ENCODE measurements at places on chromosomes 3 and 15.
A peak's percentile ranks its signal among the peaks of the same experiment; 100 is the strongest.

DNA sequence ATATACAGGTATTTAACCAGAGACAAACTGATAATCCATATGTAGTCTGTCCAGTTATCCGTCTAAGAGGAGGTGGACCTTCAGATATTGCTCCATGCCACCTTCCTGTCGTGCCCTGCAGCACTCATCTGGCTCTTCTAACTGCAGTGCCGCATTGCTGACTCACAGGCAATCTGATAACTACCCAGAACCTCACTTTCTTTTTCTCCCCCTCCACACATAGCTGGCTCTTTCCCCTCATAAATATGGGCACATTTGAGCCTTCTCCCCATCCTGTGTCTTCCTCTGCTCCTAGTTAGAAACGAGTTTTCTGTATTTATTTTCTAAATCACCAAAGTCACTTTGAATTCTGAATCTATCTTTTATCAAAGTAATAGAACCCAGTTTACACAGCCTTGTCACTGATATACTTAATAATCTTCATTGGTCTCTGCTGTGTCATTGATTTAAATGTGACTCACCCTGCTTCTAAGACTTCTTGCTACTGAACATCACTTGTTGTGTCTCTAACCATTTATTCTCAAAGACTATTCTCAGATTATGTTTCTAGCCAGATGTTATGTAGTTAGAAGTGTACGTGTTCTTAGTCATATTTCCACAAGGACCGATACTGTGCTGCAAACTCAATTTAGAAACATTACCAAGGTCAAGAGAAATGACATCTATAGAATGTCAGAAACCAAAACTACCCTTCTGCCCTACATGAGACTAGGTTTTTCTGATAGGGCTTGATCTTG, 17.4 kb upstream of the KCNMB2 start:
- DNase-seq = no peak

- DNase-seq = peak; percentile 13
These were observed 68.9 kb upstream of the WNT5A start for GRCh38 chr3:55555873-55556618.

DNA sequence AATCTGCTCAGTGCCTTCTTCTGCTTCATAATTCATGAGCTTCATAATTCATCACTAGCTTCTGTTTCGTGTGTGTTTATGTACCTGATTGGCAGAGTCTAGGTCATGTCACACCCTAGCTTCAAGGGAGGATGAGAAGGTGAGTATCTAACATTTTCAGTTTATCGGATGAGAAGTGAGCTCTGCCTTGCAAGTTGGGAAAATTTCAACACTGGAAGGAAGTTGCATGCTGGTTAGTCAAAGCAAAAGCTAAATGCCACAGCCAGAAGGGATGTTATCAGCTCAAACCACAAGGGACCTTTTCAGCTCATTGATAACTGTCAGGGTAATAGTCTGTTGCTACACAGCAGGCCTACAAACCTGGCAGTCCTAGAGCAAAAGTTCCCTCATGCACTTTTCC, 7.3 kb upstream of the TNFSF10 start:
- DNase-seq = peak; percentile 77

DNA sequence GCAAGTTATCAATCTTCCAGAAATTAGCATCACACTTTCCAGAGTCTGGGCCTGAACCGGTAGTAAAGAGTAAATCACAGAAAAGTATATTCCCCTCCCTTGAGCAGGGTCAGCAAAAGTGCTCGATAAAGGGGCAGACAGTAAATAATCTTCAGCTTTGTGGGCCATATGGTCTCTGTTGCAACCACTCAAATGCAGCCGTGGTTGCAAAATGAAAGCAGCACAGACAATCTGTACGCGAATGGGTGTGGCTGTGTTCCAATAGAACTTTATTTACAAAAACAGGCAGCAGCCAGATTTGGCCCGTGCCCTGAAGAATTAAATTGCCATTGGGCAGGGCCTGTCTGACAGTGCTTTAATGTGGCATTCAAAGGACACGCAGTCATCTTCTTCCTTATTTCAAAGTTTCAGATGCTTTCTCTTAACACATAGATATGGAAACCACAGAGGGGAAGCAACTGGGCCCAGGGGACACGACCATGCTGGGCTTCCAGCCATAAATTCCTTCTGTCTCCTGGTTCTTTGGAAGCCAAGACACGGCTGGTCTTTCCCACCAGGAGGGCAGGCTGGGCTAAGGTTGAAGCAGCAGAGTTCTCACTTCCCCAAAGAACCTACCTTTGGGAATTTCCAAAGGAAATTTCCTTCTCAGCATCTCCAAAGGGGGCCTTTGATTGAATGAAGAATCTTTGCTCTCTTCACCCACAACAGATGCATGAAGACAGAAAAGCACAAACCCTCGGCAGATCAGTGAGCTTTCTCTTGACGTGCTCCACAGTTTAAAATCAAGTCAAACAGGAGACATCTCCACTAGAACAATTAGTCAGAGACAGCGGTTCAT, 489.8 kb upstream of the PROK2 start:
- no peak for DNase-seq

DNA sequence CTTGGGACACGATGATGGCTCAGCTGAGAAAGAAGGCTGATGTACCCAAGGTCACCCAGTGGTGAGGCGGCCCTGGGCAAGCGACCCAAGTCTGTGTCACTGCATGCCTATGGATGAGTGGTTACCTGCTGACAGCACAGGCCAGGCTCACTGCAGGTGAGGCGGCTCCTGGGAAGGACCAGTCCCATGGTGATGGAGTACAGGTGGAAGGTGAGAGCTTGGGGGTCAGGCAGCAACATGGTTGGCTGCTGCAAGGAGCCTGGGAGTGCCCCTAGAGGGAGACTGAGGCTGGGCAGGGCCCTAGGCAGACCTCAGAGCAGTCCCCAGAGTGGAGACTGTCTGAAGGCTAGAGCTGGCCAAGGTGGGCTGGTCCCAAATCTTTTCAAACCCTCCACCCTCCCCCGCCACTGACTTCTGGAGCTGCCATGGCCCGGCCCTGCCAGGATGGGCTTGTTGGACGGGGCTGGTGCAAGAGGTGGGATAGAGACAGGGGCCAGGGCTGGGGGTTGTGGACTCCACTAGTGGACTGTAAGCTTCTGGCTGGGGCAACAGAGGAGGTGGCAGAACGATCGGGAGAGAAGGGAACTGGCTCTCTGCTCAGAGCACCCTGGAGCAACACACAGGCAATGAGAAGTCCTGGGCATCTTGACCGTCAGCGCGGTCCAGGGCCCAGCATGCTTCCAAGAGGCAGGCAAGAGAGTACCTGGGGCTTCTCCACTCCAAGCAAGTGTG, 72.5 kb upstream of the SLC6A11 start:
- DNase-seq = no peak

- DNase-seq = no peak
These were observed 20.1 kb downstream of the ZNF80 start for GRCh38 chr3:114217266-114217665.

DNA sequence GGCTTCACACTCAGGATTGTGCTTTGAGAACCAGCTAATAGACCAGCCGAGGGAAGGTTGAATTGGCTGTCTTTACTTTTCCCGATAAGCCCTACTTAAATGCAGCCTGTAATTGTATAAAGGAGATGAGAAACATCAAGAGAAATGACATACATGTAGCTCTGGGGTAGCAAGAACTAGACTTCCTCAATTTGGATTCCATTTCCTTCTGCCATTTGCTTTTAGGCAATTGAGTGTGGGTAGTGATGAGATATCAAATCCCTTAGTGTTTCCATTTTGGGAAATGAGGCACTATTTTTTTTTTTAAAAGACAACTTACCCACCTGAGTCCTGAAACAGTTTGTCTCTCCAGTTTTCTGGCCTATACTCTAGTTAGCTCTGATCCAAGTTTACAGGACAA, 2.2 kb downstream of the INAFM2 start:
- no peak for DNase-seq

- no peak for DNase-seq
These were observed 175.7 kb downstream of the SLC9A9 start for GRCh38 chr3:143672396-143673165.

GRCh38 chr3:132843851-132844553, 121.8 kb upstream of the NPHP3 start:
- DNase-seq = no peak

DNA sequence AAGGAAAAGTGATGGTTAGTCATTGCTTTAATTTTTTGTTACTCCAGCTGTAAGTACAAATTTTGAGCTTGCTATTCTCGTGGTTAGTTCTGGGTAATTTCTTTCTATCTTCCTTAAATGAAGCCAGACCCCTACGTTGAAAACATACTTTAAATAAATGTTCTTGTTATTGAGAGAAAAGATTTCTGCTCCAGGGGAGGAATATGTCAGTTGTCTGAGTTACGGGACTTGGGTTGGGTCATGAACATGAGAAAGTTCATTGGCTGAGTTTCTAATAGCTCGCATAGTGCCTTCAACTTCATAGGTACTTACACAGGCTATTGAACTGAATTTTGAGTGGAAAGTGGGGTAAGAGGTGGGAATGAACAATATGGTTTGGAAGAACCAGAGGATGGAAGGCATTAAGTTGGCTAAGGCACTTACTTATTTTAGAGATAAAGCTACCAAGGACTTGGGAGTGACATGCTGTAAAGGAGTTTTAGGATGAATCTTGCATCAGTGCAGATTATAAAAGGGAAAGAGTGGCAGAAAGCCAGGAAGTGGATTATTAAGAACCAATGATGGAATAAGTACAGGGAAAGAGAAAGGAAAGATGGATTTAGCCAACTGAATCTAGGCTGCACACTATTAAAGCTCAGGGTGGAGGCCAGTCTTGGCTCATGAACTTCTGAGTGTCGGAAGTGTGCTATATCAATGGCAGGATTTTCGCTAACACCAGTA, 1.4 kb downstream of the RPSA start:
- DNase-seq = peak; percentile 63

DNA sequence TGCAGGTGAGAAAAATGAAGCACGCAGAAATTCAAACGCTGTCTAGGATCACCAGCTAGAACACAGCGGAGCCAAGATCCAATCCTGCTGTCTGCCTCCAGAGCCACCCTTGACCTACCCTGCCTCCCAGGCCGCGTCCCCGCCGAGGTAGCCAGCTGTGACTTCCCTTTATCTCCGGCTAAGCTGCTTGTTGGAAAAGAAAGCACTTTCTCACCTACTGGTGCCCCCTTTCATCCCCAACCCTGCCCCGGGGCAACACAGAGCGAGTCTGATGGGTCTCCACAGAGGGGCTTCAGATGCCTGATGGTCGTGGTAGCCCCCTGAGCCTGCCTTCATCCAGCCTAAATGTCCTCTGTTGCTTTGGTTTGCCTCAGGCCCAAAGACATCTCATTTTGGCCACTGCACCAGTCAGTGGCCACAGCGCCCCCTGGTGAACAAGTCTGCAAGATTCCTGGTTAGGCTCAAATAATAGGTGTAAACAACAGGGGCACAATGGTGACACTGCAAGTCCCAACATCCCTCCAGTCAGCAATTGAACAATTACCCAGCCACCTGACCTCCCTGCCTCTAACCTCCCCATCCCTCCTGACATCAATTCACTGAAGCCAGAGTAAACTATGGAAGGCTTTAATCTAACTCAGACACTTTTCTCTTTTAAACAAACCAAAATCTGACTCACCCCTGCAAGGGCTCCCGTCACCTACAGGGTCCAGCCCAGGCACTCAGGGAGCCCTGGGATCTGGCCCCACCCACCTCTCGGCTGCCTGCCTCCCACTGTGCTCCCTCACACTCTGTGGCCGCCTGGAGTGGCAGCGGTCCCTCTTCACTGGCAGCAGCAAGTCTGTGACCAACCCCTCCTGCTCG, 27.3 kb upstream of the BCL2L10 start:
- peak; percentile 72 for DNase-seq

DNA sequence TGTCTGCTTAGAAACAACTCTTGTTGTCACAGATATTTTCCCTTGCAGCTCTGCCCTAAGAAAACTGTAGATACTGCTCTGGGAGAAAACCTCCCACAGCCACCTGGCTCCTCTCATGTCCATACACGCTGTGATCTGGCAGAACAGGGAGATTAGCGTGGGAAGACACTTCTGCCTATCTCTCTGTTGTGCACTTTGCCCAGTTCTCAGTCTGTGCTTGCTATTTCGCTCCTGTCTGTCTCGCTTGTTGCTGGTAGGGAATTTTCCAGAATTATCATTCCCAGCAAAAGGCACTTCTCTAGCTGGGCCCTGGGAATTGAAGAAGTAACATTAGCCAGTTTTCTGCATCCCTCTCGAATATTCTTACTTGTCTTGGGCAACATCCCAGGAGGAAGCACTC, 8.1 kb upstream of the GATM start:
- peak; percentile 61 for DNase-seq

GRCh38 chr3:30680789-30681648, 74.6 kb downstream of the TGFBR2 start:
- no peak for DNase-seq

DNA sequence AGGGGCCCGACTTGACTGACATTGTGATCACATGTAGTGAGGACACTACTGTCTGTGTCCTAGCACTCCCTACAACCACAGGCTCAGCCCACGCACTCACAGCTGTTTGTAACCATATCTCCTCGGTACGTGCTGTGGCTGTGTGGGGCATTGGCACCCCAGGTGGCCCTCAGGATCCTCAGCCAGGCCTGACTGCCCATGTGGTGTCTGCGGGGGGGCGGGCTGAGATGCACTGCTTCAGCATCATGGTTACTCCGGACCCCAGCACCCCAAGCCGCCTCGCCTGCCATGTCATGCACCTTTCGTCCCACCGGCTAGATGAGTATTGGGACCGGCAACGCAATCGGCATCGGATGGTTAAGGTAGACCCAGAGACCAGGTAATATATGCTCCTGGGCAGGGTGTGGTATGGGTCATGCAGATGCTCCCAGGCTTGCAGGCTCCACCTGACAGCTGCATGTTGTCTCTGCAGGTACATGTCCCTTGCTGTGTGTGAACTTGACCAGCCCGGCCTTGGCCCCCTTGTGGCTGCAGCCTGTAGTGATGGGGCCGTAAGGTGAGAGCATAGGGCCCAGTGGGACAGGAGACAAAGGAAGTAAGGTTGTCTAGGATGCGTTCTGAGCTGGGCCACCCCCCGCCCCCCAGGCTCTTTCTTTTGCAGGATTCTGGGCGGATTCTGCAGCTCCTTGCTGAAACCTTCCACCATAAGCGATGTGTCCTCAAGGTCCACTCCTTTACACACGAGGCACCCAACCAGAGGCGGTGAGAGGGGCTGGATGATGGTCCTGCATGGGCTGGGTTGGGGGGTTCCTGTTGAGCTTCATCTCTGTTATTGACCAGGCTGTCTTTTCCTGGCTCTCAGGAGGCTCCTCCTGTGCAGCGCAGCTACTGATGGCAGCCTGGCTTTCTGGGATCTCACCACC, 4.4 kb downstream of the DALRD3 start:
- DNase-seq = peak; percentile 42

DNA sequence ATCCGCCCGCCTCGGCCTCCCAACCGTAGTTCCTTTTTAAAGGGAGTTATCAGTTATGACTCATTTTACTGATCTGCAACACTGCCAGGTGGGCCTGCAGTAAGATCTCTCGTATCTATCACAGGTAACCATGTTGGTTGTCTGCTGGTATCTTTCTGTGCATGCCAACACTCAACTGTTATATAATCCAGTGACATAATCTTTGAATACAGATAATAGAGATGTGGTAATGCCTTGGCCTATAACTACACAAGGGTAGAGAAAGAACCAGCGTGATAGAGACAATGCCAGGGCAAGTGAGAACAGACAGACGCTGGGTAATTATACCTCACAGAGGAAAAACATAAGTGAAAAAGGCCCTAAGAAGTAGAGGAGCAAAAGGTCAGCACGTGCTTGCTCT, 11.0 kb upstream of the ARPP19 start:
- DNase-seq = no peak

Measured in cardiac muscle cell (in vitro differentiated cells and primary cell).